Progenitor cell of endocrine pancreas (in vitro differentiated cells): ENCODE measurements at places on chromosomes 16 and 17. TPM values are rescaled to one million over a fixed set of nuclear protein-coding genes. Genes with fewer than 3 reads are reported as not detected.

The RDM1 gene
- total RNA-seq: 4.2 and 4.8 TPM in 2 replicates

The C17orf113 gene
- 3.2 and 3.7 TPM in 2 replicates for total RNA-seq

The OTOP3 gene
- 0.57 and 0.67 TPM in 2 replicates for total RNA-seq

The PRR14 gene
- 57.6 and 58.7 TPM in 2 replicates for total RNA-seq

The C16orf74 gene
- total RNA-seq: 0.42 and 0.65 TPM in 2 replicates

The GTF3C1 gene
- 105 and 106 TPM in 2 replicates for total RNA-seq

The CCL8 gene
- not detected in 2 replicates for total RNA-seq

The HEATR9 gene
- total RNA-seq: not detected in 2 replicates

The CCDC40 gene
- total RNA-seq: 26.9 and 28.0 TPM in 2 replicates

The CDYL2 gene
- 17.0 and 19.9 TPM in 2 replicates for total RNA-seq

The GRAPL gene
- total RNA-seq: not detected in 2 replicates
